ENCODE measurements at places on chromosomes 3 and 15. TPM values are rescaled to one million over a fixed set of nuclear protein-coding genes. Genes with fewer than 3 reads are reported as not detected.

DNA sequence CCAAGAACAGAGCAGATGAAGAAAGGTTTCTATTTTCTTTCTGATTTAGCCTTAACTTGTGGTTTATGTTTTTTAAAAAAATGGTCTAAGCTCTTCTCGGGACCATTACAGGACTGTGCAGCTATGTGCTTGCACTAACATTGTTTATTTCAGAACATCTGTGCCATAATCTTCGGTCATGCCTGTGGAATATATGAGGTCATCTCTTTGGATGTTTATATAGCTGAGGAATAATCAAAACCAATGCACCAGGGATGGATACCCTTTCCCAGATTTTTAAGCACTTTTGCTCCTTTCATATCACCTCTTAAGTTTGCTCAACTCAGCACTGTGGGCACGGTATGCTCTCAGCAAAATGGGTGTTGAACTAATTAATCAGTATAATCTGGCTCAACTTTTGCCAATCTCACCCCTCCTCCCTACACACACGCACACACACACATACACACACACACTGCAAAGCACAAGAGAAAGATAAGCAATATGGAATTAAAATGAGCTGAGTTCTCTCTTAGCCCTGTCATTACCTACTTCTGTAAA, 268.5 kb upstream of the TMC3 start:
- no peaks in the 10 kb centered on the region for H3K4me1 ChIP-seq
- H3K4me3 ChIP-seq = no peak overlapping the region
- no peak for DNase-seq
- H3K27ac ChIP-seq = no peak overlapping the region
- peaks cover 5% of the 10 kb centered on the region for H3K27me3 ChIP-seq

P2RY14 gene
- not detected for total RNA-seq

CP gene
- total RNA-seq = 0.52 TPM

DNA sequence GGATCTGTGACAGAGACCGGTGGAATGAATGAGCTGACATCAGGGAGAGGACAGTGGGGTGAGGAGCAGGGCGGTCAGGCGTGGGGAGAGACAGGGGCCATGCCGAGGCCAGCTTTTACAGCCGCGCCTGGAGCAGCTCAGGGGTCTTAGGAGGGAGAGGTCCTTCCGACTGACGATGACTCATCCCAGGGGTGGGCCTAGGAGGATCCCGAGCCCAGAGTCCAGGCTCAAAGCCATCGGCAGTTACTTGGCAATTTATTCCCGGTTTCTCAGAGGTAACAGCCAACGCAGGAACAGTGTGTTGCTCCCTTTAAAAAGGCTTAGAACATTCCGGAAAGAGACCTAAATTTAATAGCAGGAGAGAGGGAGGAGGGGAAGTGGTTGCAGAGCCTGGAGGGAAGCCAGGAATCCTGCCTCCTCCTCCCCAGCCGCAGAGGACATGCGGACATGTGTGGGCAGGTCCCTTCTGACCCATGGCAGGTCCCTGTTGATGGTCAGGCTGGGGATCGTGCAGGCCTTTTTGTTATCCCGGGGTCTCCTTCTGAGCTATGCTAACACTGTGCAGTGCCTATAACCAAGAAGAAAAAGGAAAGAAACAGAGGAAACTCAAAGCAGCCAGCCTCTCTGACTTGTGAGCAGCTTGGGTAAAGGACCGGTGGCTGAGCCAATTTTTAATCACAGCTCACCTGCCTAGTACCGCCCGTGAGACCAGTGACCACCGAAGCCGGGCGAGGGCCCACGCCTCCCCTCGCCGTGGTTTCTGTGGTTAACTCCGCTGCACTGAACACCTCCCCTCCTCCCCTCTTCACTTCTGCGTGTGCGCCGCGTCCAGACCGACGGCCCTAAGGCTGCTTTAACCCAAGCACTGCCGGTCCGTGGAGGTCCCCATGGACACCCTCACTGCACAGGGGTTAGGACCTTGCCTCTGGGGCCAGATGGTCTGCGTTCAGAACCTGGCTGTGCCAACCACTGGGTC, 392.4 kb upstream of the PROK2 start:
- H3K27me3 ChIP-seq = peaks cover 12% of the 10 kb centered on the region
- H3K4me3 ChIP-seq = no peak overlapping the region

GRCh38 chr3:71066849-71067261, 516.7 kb downstream of the FOXP1 start:
- no peaks in the 10 kb centered on the region for H3K36me3 ChIP-seq
- H3K4me3 ChIP-seq = no peak overlapping the region
- H3K4me1 ChIP-seq = no peaks in the 10 kb centered on the region
- no peaks in the 10 kb centered on the region for H3K27me3 ChIP-seq

SRP14 gene
- 168 TPM for total RNA-seq

DNA sequence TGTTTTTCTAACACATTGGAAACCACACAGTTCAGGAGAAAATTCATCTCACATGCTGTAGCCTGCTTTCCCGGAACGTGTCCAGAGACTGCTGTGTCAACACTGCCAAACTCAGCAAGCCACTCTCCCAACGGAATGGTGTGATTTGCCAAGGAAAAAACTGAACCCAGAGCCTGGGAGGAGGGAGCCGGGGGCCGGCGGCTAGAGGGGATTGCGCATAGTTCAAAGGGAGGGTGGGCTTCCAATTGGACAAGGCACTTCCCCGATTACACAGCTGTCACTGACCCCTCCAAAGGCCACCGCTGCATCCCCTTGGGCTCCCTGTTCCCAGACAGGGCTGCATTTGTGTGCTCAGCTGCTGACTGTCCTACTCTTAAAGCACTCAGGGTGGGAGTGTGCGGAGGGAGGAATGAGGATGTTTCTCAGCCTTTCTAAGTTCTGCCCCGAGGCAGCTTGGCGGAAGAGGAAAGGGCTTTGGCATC, 256.2 kb downstream of the ZNF621 start:
- no peak overlapping the region for H3K27ac ChIP-seq
- no peaks in the 10 kb centered on the region for H3K4me1 ChIP-seq
- DNase-seq = no peak

METTL6 gene
- 14.7 TPM for total RNA-seq

GRCh38 chr15:57018151-57018550, 99.7 kb downstream of the TCF12 start:
- no peaks in the 10 kb centered on the region for H3K36me3 ChIP-seq
- H3K27ac ChIP-seq = no peak overlapping the region
- H3K4me1 ChIP-seq = peaks cover 3% of the 10 kb centered on the region
- DNase-seq = no peak
- no peak overlapping the region for H3K4me3 ChIP-seq

- no peak for DNase-seq
- no peak overlapping the region for H3K4me3 ChIP-seq
- no peaks in the 10 kb centered on the region for H3K27me3 ChIP-seq
- H3K4me1 ChIP-seq = no peaks in the 10 kb centered on the region
- H3K36me3 ChIP-seq = no peaks in the 10 kb centered on the region
Measured at GRCh38 chr3:53544357-53544756, 49.9 kb downstream of the CACNA1D start.

DNA sequence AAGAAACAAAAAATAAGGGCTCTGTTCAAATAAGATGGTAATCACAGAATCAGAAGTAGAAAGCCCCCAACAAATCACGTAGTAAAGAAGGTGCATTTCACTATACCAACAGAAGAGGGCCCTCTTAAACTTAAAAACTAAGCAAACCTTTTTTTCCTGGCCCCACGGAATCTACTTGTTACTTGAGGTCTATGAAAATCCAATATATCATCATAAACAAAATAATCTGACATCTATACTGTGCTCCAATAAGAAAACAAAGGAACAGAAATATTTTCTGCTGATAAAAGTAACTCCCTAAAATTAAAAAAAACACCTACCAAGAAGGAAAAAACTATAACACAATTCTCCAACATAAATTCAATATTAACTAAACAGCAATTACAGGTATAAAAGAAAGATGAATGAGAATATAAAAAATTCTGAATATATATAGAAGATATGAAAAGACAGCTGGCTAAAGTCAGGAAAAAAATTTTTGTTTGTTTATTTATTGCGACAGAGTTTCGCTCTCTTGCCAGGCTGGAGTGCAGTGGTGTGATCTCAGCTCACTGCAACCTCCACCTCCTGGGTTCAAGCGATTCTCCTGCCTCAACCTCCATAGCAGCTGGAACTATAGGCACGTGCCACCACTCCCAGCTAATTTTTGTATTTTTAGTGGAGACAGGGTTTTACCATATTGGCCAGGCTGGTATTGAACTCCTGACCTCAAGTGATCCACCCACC, 81.8 kb downstream of the CLASP2 start:
- H3K4me1 ChIP-seq = no peaks in the 10 kb centered on the region
- H3K27me3 ChIP-seq = no peaks in the 10 kb centered on the region
- no peak overlapping the region for H3K4me3 ChIP-seq

DNA sequence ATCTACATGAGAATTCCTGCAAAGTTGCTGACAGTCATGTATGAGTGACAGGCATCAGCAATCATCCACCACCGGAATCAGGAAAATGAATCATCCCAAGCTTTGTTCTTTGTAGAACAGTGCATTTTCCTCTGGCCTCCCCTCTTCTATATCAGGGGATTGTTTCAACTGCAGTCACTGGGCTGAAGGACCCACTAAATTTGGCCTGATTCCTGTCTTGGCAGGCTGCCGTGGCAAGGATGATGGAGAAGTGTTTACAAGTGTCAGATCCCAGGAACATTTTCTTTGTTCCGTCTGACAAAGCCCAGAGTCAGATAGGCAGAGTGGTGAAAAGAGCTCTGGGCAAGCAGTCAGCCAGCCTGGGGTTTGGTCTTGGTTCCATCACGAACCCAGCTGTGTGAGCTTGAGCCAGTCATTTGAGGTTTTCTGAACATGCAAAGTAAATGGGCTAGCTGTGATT, 175.1 kb upstream of the TSC22D2 start:
- H3K27ac ChIP-seq = no peak overlapping the region
- peaks cover 10% of the 10 kb centered on the region for H3K4me1 ChIP-seq
- no peaks in the 10 kb centered on the region for H3K27me3 ChIP-seq
- no peak for DNase-seq
- no peak overlapping the region for H3K4me3 ChIP-seq

DNA sequence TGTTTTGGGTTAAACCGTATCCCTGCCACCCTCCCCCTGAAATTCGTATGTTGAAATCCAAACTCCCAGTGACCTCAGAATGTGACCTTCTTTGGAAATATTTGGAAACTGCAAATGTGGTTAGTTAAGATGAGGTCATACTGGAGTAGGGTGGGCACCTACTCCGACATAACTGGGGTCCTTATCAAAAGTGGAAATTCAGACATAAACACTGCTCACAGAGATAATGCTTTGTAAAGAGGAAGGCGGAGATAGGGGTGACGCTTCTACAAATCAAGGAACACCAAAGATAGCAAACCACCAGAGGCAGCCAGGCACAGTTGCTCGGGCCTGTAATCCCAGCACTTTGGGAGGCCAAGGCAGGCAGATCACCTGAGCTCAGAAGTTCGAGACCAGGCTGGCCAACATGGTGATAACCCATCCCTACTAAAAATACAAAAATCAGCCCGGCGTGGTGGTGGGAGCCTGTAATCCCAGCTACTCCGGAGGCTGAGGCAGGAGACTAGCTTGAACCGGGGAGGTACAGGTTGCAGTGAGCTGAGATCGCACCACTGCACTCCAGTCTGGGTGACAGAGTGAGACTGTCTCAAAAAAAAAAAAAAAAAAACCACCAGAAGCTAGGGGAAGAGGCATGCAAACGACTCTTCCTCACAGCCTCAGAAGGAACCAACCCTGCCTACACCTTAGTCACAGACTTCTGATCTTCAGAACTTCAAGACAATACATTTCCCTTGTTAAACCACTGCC, 51.1 kb upstream of the CHD2 start:
- H3K27ac ChIP-seq = no peak overlapping the region
- DNase-seq = no peak
- no peaks in the 10 kb centered on the region for H3K36me3 ChIP-seq
- H3K4me1 ChIP-seq = peaks cover 12% of the 10 kb centered on the region

DNA sequence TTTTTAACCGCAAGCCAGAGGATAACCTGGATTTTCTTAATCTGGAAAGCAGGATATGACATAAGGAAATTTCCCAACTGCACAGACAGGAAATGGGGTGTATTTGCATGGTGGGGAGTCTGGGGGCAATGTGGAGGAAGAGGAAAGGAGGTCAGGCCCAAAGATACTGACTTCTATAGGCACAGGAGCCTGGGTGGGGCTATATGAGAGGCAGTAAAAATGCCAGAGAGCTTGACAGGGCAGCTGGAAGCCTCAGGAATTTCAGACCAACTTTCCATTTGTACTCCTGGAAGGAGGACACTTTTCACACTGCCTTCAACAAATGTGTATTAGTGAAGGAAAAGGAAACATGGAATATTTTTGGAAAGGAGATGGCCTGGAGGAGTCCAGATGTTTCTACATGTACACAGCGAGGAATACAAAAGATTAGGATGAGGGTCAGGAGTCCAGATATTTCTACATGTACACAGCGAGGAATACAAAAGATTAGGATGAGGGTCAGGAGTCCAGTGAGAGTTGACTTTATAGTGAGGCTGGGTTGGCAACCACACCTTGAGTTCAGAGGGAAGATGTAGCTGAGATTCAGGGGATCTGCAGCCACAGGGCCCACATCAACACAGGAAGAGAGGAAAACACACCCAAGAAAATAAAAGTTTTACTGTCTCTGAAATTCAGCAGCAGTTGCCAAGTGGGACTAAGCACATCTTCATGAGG, 111.9 kb upstream of the PTPRG start:
- no peak overlapping the region for H3K27ac ChIP-seq
- H3K27me3 ChIP-seq = no peaks in the 10 kb centered on the region
- H3K4me1 ChIP-seq = no peaks in the 10 kb centered on the region

DNA sequence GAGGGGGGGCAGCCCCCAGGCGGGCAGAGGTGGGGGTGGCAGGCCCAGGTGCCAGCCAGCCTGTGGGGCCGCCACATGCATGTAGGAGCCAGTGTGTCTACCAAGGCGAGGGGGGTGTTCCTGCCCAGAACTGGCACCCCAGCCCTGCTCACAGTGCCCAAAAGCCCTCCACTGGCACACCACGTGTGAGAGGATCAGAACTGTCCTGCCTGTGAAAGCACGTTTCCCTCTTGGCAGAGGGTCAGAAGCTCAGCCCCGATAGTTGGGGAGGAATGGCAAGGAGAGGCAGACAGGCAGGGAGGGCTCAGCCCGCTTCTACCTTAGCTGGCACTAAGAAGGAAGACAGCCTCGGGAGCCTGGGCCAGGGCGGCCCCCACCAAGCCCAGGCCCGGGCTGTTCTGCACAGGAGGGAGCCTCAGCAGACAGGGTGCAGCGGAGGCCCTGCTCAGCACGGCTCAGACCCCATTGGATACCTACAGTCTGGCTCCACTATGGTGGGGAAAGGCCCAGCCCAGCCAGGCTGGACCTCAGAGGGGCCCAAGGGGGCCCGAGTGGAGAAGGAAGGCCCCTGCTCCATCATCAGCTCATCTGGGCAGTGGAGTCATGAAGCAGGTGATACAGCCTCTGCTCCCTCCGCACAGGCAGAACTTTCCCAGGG, 84.8 kb upstream of the LINGO1 start:
- H3K27ac ChIP-seq = no peak overlapping the region
- no peaks in the 10 kb centered on the region for H3K27me3 ChIP-seq
- no peaks in the 10 kb centered on the region for H3K4me1 ChIP-seq
- no peaks in the 10 kb centered on the region for H3K36me3 ChIP-seq
- H3K4me3 ChIP-seq = no peak overlapping the region

DNA sequence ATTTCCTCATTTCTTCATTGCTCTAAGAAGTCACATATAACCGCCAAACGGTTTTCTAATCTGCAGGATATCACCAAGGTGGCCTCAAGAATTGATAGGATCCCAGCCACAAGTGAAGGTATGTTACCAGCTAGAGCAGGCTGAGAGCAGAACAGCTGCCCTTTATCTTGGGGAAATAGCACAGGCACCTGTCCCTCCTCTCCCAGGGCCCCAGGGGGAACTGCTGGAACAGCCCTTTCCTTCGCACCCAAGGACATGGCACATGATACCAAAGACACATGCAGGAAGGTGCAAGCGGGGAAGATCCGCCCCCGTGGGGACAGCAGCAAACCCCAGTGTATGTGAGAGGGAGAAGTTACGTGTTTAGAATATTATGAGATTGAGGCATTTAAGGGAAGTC, 35.3 kb downstream of the HOMER2 start:
- no peaks in the 10 kb centered on the region for H3K4me1 ChIP-seq
- no peak overlapping the region for H3K27ac ChIP-seq
- H3K27me3 ChIP-seq = 0 out of 2 replicates have a peak, but pooled peaks cover 3% of the 10 kb centered on the region
- no peak overlapping the region for H3K4me3 ChIP-seq

Data from HCT116 (cell line).